ENCODE measurements at places on chromosomes 3 and 15. TPM values are rescaled to one million over a fixed set of nuclear protein-coding genes. Genes with fewer than 3 reads are reported as not detected.

Gene SHC4
- total RNA-seq = 10.9 TPM

Gene FYTTD1
- total RNA-seq = 30.1 TPM

Gene ZBTB47
- total RNA-seq = 1.5 TPM

Gene KCNAB1
- total RNA-seq = not detected

Gene SCG3
- not detected for total RNA-seq

Gene SLC12A1
- total RNA-seq = not detected

Gene SEMA3G
- 0.10 TPM for total RNA-seq

Gene KCNMB2
- total RNA-seq = 0.50 TPM

Gene GOLGA8M
- total RNA-seq = not detected

Gene BOC
- not detected for total RNA-seq

Measured in NCI-H460 (cell line).